GOT3 (cell line): ENCODE measurements at places on chromosomes 13 and 19.

DNA sequence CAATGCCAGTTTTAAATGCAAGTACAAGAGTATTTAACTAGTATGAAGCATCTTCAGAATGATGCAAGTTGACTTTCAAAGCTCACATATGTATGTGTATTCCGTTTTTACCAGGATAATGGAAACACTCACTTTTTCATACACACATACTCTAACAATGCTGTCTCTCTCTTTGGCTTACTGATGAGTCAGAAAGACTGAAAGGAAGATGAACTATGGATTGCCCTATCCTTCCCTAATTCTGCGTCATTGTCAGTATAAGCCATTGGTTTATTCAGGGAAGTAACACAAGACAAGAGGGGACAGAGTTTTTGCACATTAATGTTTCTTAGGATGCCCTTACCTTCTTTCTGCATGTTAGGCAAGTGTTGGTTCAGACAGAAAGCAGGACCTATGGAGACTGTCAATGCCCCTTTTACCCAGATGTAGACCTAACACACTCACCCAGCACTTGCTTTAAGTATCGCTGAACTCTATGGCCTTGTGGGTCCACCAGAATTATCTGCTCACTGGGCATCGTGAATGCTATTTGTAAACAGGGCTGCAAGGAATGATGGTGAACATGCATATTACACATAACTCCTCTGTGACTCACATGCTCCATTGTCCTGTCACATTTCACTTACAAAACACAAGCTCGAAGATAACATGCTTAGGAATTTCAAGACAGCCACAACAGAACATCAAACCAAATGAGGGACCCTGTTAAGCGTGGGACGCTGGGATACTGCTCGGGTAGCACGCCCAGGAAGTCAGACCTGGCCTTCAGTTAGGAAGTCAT lies 10.0 kb upstream of the OXGR1 start:
- DNase-seq = no peak

GRCh38 chr13:84439108-84439507 lies 556.8 kb upstream of the SLITRK1 start:
- DNase-seq = no peak

GRCh38 chr19:41918653-41919244 lies 9.5 kb downstream of the ERFL start:
- no peak for DNase-seq

- no peak for DNase-seq
These were observed 69.2 kb downstream of the ZNF100 start for GRCh38 chr19:21698215-21698614.

GRCh38 chr19:52679598-52679997 lies 41.4 kb upstream of the ZNF83 start:
- no peak for DNase-seq
